ENCODE measurements at places on chromosomes 6 and 20. TPM values are rescaled to one million over a fixed set of nuclear protein-coding genes. Genes with fewer than 3 reads are reported as not detected.

Gene RIMS1
- total RNA-seq = 1.1 TPM

GRCh38 chr20:62721511-62722370, 13.1 kb downstream of the NTSR1 start:
- H3K4me3 ChIP-seq = no peak overlapping the region
- H3K27me3 ChIP-seq = peaks cover 12% of the 10 kb centered on the region
- H3K4me1 ChIP-seq = no peaks in the 10 kb centered on the region
- H3K36me3 ChIP-seq = peaks cover 12% of the 10 kb centered on the region

Gene ANKRD66
- not detected for total RNA-seq

Gene OR2B6
- not detected for total RNA-seq

- H3K4me3 ChIP-seq = no peak overlapping the region
- no peaks in the 10 kb centered on the region for H3K36me3 ChIP-seq
- no peak for DNase-seq
- H3K4me1 ChIP-seq = no peaks in the 10 kb centered on the region
Observed at GRCh38 chr6:137033828-137034227, 10.9 kb downstream of the IL20RA start.

GRCh38 chr6:3376893-3377535, 79.8 kb downstream of the SLC22A23 start:
- H3K27ac ChIP-seq = peak overlapping the region; percentile 29
- no peak for DNase-seq

Gene TREM1
- not detected for total RNA-seq

Gene EHMT2
- total RNA-seq = 168 TPM

GRCh38 chr6:99136488-99136887, 188.7 kb upstream of the FBXL4 start:
- peaks cover 19% of the 10 kb centered on the region for H3K4me1 ChIP-seq
- no peak overlapping the region for H3K27ac ChIP-seq
- H3K4me3 ChIP-seq = no peak overlapping the region
- H3K27me3 ChIP-seq = no peaks in the 10 kb centered on the region
- H3K36me3 ChIP-seq = peaks cover 6% of the 10 kb centered on the region

- peaks cover 51% of the 10 kb centered on the region for H3K36me3 ChIP-seq
- peak overlapping the region; percentile 98 for H3K27ac ChIP-seq
- H3K27me3 ChIP-seq = no peaks in the 10 kb centered on the region
- H3K4me3 ChIP-seq = no peak overlapping the region
- DNase-seq = no peak
Observed at GRCh38 chr20:17941087-17941825, 27.3 kb downstream of the SNX5 start.

GRCh38 chr20:856361-856775, 22.9 kb downstream of the FAM110A start:
- H3K27me3 ChIP-seq = no peaks in the 10 kb centered on the region
- no peak for DNase-seq
- no peaks in the 10 kb centered on the region for H3K36me3 ChIP-seq
- H3K4me3 ChIP-seq = no peak overlapping the region
- no peak overlapping the region for H3K27ac ChIP-seq

Gene MEP1A
- total RNA-seq = 0.09 TPM

- H3K36me3 ChIP-seq = no peaks in the 10 kb centered on the region
- DNase-seq = peak; percentile 45
- no peak overlapping the region for H3K27ac ChIP-seq
- peak overlapping the region; percentile 38 for H3K4me3 ChIP-seq
- H3K4me1 ChIP-seq = peaks cover 12% of the 10 kb centered on the region
Observed at GRCh38 chr20:22339091-22339881, 245.1 kb downstream of the FOXA2 start.

DNA sequence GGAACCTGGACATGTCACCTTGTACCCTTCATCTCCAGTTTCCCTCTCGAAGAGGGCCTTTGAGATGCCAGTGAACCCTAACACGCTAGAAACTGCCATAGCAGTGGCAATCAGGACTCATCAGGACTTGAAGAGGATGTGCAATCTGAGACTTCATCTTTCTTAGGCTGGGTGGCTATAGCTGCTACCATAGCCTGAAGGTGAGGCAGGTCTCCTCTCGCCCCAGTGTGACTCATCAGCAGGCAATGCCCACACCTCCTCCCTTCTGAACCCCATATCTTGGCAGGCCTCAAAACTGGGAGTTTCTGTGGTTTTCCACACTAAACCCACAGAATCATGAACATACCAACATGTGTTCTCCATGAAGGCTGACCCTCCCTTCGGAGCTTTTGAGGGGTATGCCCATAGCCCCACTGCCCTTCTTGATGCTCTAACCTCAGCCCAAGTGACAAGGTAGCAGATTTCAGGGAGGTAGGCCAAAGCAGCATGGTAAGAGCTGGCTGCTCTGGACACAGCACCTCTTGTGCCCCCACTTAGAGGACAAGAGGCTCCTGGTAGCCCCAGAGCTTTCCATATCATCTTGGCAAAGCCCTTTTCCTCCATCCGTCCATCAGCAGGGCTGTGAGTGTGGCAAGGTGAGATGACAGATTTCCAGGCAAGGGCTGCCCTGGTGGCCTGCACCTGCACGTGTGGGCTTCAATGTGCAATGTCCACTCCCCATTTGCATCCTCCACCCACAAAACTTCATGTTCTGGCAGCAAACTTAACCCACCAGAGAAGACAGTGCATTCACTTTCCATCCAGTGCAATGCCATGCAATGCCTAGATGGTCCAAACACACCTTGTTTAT, 2.6 kb downstream of the BLCAP start:
- peak overlapping the region; percentile 87 for H3K4me3 ChIP-seq
- DNase-seq = no peak
- H3K4me1 ChIP-seq = peaks cover 66% of the 10 kb centered on the region
- peaks cover 6% of the 10 kb centered on the region for H3K36me3 ChIP-seq
- H3K27me3 ChIP-seq = no peaks in the 10 kb centered on the region
- H3K27ac ChIP-seq = peak overlapping the region; percentile 93

All from WTC11 (cell line).